ENCODE measurements at places on chromosomes 3 and 15.

- no peak for DNase-seq
Measured at GRCh38 chr3:156150434-156151066, 30.2 kb downstream of the KCNAB1 start.

- DNase-seq = no peak
Measured at GRCh38 chr15:74545086-74545485, 4.1 kb downstream of the ARID3B start.

DNA sequence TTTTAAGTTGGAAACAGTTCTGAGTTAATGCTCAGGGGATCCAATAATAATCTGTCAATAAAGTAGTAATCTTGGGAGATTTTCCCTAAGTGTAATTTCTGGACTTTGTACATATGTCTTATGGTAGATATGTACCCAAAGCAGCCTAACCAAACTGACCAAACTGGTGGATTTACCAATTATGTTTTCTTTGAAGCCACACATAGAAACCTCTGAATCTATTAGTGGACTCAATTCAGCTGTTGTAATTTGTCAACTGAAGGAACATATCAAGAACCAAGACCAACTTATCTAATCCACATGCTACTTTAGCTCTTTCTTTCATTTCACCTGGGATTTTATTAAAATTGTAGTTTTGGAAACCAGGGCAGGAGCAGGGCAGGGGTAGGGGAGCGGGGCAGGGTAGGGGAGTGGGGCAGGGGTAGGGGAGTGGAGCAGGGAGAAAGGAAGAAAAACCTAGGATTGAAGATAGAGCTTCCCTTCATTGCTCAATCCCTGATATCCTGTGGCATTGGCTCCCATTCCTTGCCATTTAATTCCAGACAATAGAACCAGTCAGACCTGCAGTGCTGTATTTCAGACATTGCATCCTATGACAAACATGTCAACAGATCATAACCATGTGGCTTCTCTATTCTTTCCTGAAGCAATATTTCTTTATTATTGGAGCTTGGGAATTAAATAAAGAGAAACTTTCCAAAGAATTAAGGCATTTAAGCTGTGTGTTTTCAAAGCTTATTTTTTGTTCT lies 101.8 kb downstream of the NFKBIZ start:
- DNase-seq = no peak

DNA sequence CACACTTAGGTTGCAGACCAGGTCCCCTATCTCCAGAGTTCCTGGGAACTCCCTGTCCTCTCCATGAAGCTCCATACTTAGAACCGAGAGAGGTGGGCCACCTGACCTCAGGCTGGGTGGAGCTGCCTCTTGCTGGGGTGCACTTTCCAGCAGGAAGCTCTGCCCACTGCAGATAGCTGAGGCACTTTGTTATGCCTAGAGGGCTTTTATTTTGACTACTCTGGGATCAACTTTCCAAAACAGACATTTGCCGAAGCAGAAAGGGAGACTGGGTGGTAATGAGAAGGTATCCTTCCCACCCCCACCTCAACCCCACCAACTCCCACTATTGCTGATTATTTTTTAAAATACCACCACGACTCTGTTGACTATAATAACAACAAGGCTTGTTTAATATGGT lies 54.7 kb downstream of the CLDN11 start:
- no peak for DNase-seq

GRCh38 chr15:95323796-95324195 lies 1006.7 kb upstream of the NR2F2 start:
- DNase-seq = no peak

GRCh38 chr15:90456236-90456635 lies 68.2 kb downstream of the IQGAP1 start:
- DNase-seq = no peak

- no peak for DNase-seq
Measured at GRCh38 chr3:191357909-191358308, 27.6 kb upstream of the UTS2B start.

GRCh38 chr3:123552095-123552714 lies 32.6 kb downstream of the HACD2 start:
- no peak for DNase-seq

DNA sequence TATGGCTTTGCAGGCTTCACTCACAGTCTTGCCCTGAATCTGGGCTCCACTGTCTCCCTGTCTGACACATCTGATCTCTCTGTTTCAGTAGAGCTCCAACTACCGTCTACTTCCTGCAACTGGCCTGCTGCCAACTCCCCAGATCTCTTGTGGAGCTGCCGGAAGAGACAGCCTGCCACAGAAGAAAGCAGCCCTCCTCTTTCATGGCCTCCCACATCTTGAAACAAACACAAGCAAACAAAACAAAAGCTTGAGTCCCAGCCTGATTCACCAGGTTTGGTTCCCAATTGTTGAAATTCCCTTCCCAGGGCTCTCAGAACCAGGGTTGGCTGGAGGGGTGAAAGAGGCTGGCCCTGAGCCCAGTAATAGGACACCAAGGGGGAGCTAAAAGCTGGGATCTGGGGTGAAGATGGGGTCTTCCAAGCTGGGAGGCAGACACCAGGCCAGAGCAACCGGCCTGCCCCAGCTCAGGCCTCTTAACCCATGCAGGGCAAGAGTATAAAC lies 55.3 kb upstream of the CA12 start:
- DNase-seq = peak; percentile 49

GRCh38 chr15:91940496-91941381 lies 87.2 kb downstream of the SLCO3A1 start:
- no peak for DNase-seq

DNA sequence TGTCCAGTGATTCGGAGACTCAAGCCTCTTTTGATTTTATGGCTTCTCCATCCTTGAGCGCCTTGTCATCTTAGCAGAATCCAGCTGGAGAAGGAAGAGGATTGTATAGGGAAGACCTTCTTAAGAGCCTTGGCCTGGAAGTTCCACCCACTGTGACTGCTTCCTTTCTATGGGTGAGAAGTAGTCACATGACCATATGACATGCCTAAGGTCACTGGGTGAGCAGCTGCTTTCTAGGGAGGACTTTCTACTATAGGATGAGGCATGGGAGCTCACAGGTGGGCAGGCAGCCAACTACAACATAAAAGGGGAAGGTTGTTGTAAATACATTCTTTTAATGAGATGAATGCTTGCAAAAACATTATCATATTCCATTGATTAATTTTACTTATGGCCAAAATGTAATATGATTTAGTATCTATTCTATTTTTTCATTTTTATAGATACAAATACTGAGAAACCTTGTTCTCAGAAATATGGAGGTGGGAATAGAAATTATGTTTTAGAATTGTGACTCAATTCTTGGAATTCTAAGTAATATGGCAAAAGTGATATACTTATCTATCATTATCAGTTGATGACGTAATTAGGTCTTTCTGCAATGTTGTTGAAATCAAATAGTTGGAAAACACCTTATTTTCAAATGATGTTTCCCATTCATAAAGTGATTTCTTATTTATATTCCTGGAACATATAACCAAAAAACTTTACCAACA lies 53.6 kb upstream of the MINAR1 start:
- DNase-seq = no peak

DNA sequence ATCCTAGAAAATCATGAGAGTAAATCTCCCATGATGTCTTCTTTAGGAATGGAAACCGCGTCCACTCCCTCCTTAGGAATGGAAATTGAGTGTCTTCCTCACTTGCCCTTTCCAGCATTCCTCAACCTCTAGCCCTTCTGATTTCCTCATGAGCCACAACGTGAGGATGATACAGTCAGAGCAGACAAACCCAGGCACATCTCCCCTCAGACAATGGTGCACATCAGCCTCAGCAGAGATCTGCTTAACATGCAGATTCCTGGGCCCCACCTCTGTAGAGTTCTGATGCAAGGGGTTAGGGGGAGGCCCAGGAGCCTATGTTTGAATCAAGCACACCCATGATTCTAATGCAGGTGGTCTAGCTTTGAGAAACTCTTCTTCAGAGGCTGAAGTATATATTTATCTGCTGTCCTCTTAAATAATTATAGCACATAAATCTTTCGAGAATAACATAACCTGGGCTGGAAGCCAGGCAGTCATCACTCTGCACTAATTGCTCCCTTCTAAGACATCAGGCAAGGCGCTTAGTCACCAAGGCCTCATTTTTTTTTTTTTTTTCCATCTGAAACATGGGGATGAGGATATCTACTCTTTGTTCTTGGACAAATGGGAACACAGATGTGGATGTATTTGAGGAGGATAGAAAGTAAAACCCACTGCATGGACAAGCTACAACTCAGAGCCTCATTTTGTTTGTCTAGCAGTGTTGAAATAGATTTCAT lies 81.7 kb downstream of the PRICKLE2 start:
- DNase-seq = no peak

GRCh38 chr3:194270627-194271459 lies 80.3 kb downstream of the CPN2 start:
- DNase-seq = no peak

- no peak for DNase-seq
Measured at GRCh38 chr3:195853036-195853435, 41.3 kb upstream of the MUC4 start.

- no peak for DNase-seq
Measured at GRCh38 chr3:27577504-27577903, 93.3 kb upstream of the SLC4A7 start.

DNA sequence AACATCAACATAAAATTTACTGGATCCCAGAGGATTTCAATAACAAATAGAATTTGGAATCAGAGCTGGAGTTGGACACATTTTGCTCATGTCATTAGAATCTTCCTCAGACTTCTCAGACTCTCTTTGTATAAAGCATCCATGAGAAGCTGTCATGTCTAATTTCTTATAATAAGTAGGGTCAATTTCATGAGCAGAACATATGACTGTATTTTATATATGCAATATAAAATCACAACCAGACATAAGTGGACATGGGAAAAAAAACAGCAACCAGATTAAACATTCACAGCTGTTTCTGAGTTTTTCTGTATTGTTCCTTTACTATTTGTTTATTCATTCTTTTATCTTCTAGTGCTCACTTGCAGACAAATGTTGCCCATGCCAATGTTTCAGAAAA lies 325.5 kb downstream of the RBMS3 start:
- no peak for DNase-seq

Data from stimulated activated CD8-positive, alpha-beta memory T cell treated with anti-CD3 and anti-CD28 coated beads, Interleukin-7, amount 100 ng/mL, for 48 hours (primary cell).